Right lung (tissue), 10 donors: ENCODE measurements at places on chromosomes 12 and 14.
A peak's percentile ranks its signal among the peaks of the same experiment; 100 is the strongest.

- DNase-seq: no peak
Observed at GRCh38 chr12:228846-229200, 14.9 kb upstream of the SLC6A12 start.

GRCh38 chr12:45907955-45908354 is 82.4 kb downstream of the SCAF11 start:
- DNase-seq: no peak

GRCh38 chr12:26114720-26115401 is 10.0 kb downstream of the BHLHE41 start:
- no peak for DNase-seq

DNA sequence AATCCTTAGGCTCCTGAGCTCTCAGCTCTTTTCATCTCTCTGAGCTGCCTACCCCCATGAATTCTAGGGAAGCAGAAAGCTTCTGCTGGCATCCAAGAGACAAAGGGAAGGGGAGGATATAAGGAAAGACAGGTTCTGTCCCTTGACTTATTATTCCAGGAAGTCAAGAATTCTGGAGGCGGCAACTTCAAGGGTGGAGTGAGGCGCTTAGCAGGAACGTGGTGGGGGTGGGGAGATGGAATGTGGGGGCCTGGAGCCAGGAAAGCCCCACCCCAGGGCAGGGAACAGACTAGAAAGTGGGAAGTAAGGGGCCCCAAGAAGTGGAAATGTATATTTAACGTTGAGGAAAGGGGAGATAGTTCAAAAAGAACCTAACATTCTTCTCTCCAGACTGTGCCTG is 1.4 kb downstream of the CALCOCO1 start:
- no peak for DNase-seq

DNA sequence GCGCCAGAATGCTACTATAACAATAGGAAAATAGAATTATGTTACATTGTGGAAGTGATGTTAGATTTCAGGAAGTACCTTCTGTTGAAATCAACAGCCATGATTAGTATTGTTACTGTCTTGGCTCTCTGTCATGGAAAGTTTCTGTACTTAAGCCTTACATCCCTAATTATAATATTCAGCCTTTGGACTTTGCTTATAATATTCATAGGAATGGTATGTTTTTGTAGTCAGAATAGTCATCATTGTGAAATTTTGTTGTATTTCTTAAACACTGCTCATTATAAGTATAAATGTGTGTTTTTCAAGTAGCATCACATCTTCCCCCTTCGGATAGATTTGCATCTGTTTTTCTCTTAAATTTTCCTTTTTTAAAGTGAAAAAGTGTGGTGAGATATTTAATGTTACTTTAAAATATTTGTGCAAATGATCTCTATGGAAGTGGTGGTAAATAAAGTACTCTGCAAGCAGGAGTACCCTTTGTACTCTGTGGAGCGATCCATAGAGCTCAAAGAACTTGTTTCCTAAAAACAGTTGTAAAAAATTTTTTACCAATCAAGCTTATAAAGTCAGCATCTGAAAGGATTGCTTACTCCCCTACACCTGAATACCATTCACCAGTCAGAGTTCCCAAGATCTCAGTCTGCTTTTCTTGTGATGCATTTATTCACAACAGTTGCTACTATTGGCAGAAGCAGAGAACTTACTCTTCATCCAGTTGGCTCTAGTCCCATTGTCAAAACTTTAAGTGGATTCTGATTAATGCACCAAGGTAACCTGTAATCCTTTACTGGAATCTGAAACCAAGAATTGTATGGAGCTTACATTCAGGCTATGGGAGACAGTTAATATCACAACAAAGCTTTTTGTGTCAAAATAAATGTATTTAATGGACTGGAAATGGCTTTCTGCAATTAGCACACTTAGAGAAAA is 87.8 kb downstream of the RIC8B start:
- DNase-seq: no peak

- DNase-seq: no peak
Observed at GRCh38 chr12:4388662-4389061, 9.2 kb upstream of the FGF23 start.

DNA sequence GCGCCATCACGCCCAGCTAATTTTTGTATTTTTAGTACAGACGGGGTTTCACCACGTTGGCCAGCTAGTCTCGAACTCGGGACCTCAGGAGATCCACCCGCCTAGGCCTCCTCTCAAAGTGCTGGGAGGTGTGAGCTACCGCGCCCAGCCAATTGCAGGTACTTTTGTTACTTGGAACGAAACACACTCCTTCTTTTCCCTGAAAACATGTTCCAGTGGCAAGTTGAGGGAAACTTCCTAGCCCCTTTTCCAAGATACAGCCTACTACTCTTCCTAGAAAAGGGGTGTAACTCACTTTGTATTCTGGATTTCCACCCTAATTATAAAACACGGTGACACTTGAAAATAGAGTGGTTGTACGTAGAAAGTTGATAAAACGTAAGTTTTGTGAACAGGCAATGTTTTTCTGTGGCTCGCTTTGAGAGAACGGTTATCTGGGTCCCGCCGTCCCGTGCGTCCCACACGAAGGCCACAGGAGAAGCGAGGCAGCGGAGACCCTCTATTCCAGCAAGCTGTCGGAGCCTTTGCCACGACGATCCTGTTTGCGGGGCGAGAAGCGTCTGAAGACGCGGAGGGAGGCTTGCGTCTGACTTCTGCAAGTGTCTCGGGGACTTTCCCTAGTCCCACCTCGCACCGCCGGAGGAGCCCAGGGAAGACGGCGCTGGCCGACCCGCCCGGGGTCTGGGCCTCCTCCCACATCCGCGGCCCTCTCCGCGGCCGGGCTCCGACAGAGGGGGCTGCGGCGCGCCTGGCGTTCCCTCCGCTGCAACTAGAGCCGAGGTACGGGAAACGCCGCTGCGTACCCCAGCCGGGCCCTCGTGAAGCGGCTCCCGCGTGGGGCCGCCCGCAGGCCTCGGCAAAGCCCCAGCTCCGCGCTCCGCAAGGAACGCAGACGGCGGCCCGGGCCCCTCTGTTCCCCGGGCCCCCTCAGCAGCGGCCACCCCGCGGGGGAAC is 745 bp downstream of the CDCA4 start:
- peak; percentile 44 for DNase-seq

DNA sequence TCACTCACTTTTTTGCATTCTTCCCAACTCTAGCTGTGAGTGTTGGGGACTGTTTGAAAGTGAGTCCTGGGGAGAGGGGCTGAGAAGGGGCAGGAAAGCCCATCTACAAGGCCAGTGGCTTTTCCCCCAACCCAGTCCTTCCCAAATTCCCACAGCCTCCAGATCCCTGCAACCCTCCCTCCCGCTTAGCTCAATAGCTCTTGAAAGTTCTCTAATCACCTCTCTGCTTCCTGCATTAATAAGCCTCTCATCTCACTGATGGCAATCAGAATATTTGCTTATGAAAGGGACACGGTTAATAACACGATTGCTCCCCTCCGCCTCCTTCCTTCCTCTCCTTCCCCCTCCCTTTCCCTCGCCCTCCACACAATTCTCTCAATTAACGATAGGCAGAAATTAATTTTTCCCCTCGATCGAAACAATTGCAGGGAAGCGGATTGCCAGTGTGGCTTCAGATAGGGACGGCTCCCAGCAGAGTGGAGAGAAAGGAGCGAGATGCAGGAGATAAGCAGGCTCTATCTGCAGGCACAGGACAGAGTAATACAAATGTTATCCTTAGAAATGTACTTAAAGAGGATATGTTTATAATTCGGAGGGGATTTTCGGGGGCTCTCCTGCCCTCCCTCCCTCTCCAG is 15.1 kb upstream of the GPATCH2L start:
- DNase-seq: no peak

DNA sequence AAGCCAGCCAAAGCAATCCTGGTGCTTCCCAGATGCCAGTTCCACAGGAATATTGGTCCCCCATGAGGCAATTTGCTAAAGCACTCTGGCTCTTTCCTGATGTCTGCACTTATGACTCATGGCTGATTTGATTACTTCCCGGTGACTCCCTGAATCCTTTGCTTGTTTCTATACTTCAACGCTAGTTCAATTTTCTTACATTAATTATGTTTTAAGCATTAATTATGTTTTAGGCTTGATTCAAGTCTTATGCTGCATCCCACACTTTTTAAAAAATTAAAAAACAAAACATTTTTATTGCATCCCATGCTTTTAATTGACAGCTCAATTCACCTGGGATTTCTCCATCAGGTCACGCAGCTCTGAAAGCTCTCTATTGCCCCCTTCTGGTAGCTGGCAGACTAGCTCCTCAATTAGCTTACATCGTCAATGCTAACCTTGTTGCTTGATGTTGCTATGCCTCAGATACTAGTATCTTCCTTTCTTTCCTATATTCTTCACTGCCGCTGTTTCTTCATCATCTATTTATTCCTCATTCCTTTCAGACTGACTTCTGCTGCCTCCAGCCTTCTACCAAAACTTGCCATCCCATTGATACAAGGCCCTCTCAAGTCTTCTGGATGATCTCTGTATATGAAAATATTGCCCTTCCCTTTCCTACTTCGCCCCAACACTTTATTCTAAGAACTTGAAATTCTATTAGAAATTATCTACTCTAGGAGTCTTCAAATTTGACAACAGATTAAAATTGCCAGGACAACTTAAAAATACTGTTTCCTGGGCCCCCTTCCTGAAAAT is 32.0 kb downstream of the TSHR start:
- peak; percentile 45 for DNase-seq

DNA sequence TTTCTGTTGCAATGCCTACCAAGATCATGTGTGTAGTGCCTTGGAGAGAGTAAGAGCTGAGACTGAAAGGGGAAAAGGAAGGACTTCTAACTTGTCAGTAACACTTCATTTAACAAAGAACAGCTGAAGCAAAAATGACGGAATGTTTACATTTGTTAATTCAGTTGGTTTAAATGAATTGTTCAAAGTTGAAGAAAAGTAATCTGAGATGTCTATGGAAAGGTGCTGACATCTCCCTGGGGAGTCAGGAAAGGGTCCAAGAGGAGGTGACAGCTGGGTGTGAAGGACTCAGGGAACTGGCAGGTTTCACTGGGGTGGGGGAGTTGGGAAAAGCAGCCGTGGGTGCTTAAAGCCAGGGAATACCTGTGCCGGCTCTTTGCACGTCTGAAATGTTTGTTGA is 7.9 kb downstream of the TMEM63C start:
- DNase-seq: no peak

- no peak for DNase-seq
Observed at GRCh38 chr12:130419116-130419515, 81.4 kb downstream of the PIWIL1 start.

DNA sequence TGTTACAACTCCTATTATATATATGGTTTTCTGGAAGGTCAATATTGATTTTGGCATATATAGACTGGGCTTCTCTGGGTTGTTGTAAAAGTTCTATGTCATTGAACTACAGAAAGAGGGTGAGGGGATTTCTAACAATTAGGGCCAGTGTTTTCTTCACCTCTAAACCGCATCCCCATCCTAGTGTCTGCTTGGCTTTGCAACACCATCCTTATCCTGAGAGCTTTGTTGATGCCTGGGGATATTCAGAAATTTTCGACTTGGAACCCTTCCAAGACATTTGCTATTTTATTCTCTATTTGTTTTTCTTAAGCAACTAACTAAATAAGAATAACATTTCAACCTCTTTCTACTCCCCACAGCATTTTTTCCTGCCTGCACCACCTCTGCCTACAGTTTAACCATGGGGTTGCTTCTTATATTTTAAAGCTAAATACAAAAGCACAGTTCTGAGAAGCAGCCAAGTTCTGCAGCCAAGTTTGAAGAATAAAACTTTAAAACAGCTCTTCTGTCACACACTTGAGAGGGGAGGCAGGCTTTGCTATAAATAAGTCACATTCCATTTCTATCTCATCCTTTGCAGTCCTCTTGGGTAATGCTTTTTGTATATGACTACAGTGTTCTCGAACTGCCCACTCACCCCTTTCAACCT is 53.4 kb downstream of the RGS6 start:
- peak; percentile 44 for DNase-seq

- DNase-seq: no peak
Observed at GRCh38 chr14:82387699-82388098, 854.0 kb upstream of the SEL1L start.
